ENCODE measurements at places on chromosomes 16 and 17.
A peak's percentile ranks its signal among the peaks of the same experiment; 100 is the strongest.

GRCh38 chr17:57044976-57045867 is 39.8 kb upstream of the AKAP1 start:
- no peak for DNase-seq

GRCh38 chr16:4591706-4592470 is 22.8 kb downstream of the UBALD1 start:
- no peak for DNase-seq

GRCh38 chr17:48261297-48261880 is 153.8 kb downstream of the SNX11 start:
- no peak for DNase-seq

- DNase-seq, result no peak
Measured at GRCh38 chr16:64051824-64052223, 1070.0 kb downstream of the CDH11 start.

DNA sequence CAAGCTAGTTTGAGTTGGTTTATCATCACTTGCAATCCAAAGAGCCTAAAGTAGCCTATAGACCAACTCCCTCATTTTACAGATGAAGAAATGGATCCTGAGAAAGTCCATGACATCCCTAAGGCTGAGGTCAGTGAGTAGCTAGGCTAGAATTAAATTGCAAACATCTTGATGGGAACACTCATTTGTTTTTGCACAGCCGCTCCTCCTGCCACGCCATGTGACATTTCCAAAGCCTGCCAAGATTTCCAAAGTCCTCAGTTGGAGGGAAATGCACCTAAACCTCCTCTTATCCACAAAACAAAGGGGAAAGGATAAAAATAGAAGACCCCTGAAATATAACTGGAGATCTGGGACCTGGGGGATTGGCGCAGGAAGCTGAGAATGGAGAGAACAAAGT is 15.0 kb downstream of the TMEM92 start:
- no peak for DNase-seq

GRCh38 chr16:50853329-50853728 is 111.4 kb downstream of the CYLD start:
- peak; percentile 56 for DNase-seq

DNA sequence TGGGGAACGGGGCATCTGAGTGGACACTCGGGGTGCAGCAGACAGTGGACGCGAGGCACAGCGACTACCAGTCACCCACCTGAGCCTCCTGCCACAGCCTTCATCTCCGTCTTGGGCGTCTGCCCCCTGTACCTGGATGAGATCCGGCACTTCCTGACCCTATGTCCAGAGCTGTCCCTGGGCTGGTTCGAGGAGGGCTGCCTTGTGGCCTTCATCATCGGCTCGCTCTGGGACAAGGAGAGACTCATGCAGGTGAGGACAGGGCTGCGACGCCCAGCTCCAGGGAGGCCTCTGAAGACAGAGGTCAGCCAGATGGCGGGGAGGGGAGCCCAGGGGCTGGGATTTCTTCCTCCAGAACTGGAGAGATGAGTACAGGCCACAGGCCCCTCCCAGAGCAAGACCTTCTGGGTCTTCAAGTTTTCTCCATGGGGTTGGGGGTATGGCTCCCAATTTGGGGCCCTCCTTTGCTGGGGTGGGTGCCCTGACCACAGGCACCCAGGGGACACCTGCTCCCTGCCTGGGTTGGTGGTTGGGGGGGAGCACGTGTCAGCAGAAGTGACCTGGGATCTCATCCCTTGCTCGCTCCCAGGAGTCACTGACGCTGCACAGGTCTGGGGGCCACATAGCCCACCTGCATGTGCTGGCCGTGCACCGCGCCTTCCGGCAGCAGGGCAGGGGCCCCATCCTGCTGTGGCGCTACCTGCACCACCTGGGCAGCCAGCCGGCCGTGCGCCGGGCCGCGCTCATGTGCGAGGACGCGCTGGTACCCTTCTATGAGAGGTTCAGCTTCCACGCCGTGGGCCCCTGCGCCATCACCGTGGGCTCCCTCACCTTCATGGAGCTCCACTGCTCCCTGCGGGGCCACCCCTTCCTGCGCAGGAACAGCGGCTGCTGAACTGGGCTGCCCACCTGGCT is 1.9 kb downstream of the AANAT start:
- DNase-seq, result no peak

- DNase-seq, result no peak
Measured at GRCh38 chr16:67928561-67929364, 2.9 kb downstream of the CTRL start.

DNA sequence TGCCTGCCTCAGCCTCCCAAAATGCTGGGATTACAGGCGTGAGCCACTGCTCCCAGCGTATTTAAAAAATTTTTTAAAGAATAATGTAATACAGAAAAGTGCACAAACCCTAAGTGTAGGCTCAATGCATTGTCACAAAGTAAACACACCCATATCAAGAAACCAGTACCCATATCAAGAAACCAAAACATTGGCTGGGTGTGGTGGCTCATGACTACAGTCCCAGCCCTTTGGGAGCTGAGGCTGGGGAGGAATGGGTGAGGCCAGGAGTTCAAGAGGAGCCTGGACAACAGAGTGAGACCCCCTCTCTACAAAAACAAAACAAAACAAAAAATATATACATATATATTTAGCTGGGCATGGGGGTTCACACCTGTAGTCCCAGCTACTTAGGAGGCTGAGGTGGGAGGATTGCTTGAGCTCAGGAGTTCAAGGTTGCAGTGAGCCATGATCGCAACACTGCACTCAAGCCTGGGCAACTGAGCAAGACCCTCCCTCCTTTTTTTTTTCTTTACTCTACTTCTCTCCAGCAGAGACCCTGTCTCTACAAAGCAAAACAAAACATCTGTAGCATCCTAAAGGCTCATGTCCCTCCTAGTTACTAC is 9.3 kb upstream of the PRR14 start:
- DNase-seq, result no peak

DNA sequence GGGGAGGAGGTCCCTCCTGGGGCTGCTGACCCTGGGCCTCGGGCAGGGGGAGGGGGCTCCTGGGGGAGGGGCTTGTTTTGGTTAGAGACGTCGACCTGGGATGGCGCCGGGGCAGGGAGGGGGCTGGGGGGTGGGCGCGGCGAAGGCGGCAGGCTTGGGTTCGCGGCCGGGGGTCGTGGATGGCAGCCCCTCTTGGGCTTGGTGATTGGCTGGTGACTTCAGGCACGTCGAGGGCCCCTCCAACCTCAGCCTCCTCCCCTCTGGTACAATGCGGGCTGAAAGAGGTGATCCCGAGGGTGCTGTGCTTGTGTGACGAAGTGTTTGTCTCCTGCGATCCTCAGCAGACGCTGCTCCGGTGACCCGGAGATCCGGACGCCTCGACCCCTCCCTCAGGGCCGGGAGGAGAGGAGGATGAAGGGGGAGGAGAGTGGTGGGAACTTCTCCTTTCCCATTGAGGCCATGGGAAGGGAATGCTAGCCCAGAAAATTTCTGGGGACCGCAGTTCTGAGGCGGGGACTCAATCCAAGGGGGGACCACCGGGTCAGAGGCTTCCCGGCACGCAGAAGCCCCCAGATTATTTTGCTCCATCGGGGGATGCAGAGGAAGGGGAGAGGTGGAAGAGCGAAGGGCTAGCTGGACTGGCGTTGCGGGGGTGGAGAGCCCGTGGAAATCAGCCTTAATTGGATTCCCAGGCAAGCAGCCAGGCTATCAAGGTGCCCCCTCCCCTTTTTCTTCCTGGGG is 43.9 kb downstream of the RAI1 start:
- DNase-seq, result no peak

Measured in vagina (tissue), 2 donors.